Right ventricle myocardium superior (tissue), 1 donor: ENCODE measurements at places on chromosomes 11 and 22. TPM values are rescaled to one million over a fixed set of nuclear protein-coding genes. Genes with fewer than 3 reads are reported as not detected.

Gene GLYAT
- 0.22 TPM for total RNA-seq

Gene ST14
- total RNA-seq, result 1.8 TPM

Gene NCAM1
- total RNA-seq, result 226 TPM

Gene TIGD3
- 1.0 TPM for total RNA-seq

Gene TEX12
- not detected for total RNA-seq

Gene SYCE3
- total RNA-seq, result not detected

Gene TEX54
- not detected for total RNA-seq

Gene RTN4RL2
- 1.9 TPM for total RNA-seq

Gene FOLH1
- total RNA-seq, result 0.27 TPM

Gene IGLL1
- not detected for total RNA-seq

Gene CTSD
- 986 TPM for total RNA-seq

Gene TRPT1
- 79.8 TPM for total RNA-seq

Gene ACR
- total RNA-seq, result 0.43 TPM

Gene SCN3B
- 0.56 TPM for total RNA-seq

Gene RAB38
- total RNA-seq, result 0.73 TPM

Gene GATD1
- total RNA-seq, result 17.4 TPM

Gene VSIG2
- total RNA-seq, result 1.2 TPM

Gene OR6A2
- total RNA-seq, result not detected

Gene TECTA
- 1.0 TPM for total RNA-seq

Gene CRYBB3
- total RNA-seq, result not detected

Gene CHST1
- 3.1 TPM for total RNA-seq

Gene PIK3IP1
- 10.4 TPM for total RNA-seq

Gene CDKN1C
- total RNA-seq, result 37.7 TPM

Gene TYR
- not detected for total RNA-seq

Gene SSTR3
- not detected for total RNA-seq

Gene APLP2
- 268 TPM for total RNA-seq

Gene TBX10
- 0.51 TPM for total RNA-seq

Gene PTGDR2
- total RNA-seq, result 3.0 TPM

Gene BTBD18
- not detected for total RNA-seq

Gene ABCG4
- total RNA-seq, result 1.5 TPM

Gene OR51E1
- 1.4 TPM for total RNA-seq

Gene USP35
- total RNA-seq, result 4.6 TPM

Gene CD59
- 713 TPM for total RNA-seq

Gene JAM3
- total RNA-seq, result 23.1 TPM

Gene MIAT
- 0.48 TPM for total RNA-seq
